Activated CD4-positive, alpha-beta memory T cell treated with anti-CD3 and anti-CD28 coated beads, Interleukin-2, amount 10 ng/mL, durations not matched to agents 7 days and 5 days (primary cell): ENCODE measurements at places on chromosomes 7 and 10.
A peak's percentile ranks its signal among the peaks of the same experiment; 100 is the strongest.

DNA sequence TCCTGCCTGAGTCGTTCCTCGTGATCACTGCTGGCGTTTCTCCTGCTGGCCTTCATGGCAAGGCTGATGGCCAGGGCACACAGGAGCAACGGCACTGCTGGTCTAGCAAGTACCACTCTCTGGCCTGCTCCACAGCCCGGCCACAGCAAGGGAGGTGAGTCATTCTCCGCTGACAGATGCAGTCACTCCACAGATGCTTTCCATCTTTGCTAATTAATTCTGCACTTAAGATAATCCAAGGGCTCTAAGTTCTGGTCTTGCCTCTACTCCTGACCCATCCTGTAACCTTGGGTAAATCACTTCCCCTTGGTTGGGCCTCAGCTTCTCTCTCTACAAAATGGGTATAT is 244.4 kb downstream of the RPS24 start:
- no peak overlapping the region for H3K4me3 ChIP-seq

- peaks cover 8% of the 10 kb centered on the region for H3K27me3 ChIP-seq
- no peak overlapping the region for H3K4me3 ChIP-seq
- no peaks in the 10 kb centered on the region for H3K36me3 ChIP-seq
- no peak overlapping the region for H3K27ac ChIP-seq
Measured at GRCh38 chr7:66047426-66047825, 28.2 kb upstream of the ASL start.

DNA sequence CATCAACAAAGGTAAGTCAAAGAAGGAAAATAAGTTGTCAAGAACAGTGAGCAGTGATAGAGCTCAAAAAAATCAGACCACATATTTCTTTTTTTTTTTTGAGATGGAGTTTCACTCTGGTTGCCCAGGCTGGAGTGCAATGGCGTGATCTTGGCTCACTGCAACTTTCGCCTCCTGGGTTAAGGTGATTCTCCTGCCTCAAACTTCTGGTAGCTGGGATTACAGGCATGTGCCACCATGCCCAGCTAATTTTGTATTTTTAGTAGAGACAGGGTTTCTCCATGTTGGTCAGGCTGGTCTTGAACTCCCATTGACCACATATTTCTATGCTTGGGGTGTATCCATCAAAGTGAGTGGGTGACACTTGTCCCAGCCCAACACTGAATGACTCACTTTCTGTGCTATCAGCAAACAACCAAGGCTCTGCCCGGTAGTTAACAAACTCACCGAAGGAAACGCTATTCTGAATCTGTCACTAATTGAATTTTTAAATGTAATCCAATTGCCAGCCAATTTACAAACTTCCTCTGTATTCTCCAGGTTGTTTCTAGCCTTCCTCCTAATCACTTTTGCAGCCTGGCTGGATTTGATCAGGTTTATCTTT is 19.6 kb upstream of the SMNDC1 start:
- H3K27me3 ChIP-seq = peaks cover 3% of the 10 kb centered on the region
- H3K4me1 ChIP-seq = peaks cover 37% of the 10 kb centered on the region
- H3K27ac ChIP-seq = peak overlapping the region; percentile 58
- H3K36me3 ChIP-seq = peaks cover 10% of the 10 kb centered on the region

DNA sequence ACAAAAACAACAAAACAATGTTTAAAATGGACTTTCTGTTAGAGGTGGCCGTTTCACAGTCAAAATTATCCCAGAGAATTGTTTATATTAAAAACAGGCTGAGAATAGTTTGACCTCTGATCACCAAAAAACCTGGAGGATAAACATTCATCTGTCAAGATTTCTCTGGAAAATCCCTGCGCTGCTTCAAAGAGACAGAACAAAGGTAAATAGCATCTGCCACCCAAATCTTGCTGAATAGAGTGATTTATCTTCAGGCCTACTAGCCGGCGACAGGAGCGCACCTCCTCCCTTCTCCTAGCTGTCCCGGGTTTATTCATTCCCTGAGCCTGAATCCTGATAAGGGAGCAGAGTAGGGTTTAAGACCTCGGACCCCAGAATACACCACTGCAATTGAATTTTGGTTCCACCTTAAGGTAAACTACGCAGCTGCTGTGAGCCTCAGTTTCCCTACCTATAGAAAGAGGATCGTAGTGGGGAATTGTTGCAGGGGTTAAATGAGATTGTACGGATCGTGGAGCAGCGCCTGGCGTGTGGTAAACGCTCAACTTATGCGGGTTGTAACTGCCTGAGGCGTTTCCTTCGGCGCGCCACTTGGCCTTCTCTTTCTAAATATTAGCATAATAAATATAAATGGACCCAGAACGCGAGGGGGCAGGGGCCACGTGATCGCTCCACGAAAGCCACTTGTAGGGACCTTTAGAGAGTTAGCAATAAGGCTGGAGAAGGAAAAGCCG is 498 bp upstream of the ST7 start:
- H3K36me3 ChIP-seq = peaks cover 2% of the 10 kb centered on the region
- peak overlapping the region; percentile 65 for H3K27ac ChIP-seq
- peak overlapping the region; percentile 76 for H3K4me3 ChIP-seq
- H3K27me3 ChIP-seq = peaks cover 7% of the 10 kb centered on the region

- no peak overlapping the region for H3K27ac ChIP-seq
- H3K4me3 ChIP-seq = no peak overlapping the region
- no peaks in the 10 kb centered on the region for H3K27me3 ChIP-seq
- no peaks in the 10 kb centered on the region for H3K4me1 ChIP-seq
- H3K36me3 ChIP-seq = no peaks in the 10 kb centered on the region
Measured at GRCh38 chr7:109282726-109283125, 713.1 kb downstream of the DNAJB9 start.

DNA sequence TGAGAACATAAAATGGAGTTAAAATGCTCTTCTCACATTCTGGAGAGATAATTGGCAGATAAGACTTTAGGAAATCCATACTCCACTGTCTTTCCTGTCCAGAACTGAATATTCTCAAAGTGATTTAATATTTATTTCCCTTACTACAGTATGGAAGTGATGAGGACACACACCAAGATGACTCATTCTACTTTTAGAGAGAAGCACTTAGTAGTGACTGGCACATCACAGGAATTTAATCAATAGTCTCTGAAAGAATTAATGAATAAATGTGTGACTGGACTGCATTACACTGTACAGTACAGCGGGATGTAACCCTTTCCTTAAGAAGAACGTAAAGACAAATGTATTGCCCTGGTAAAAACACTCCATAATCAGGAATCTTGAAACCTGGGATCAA is 116.7 kb downstream of the SEMA3E start:
- no peaks in the 10 kb centered on the region for H3K27me3 ChIP-seq
- no peak for DNase-seq
- no peaks in the 10 kb centered on the region for H3K36me3 ChIP-seq
- no peak overlapping the region for H3K27ac ChIP-seq

GRCh38 chr7:123918309-123918708 is 6.7 kb upstream of the SPAM1 start:
- no peaks in the 10 kb centered on the region for H3K4me1 ChIP-seq
- H3K36me3 ChIP-seq = no peaks in the 10 kb centered on the region

GRCh38 chr7:27961255-27961654 is 219.3 kb downstream of the JAZF1 start:
- no peak overlapping the region for H3K4me3 ChIP-seq
- no peak for DNase-seq
- H3K27ac ChIP-seq = no peak overlapping the region
- peaks cover 9% of the 10 kb centered on the region for H3K4me1 ChIP-seq
